Stimulated activated CD8-positive, alpha-beta memory T cell treated with anti-CD3 and anti-CD28 coated beads, Interleukin-4, amount 100 ng/mL, for 1 hour (primary cell): ENCODE measurements at places on chromosomes 11 and 22.

DNA sequence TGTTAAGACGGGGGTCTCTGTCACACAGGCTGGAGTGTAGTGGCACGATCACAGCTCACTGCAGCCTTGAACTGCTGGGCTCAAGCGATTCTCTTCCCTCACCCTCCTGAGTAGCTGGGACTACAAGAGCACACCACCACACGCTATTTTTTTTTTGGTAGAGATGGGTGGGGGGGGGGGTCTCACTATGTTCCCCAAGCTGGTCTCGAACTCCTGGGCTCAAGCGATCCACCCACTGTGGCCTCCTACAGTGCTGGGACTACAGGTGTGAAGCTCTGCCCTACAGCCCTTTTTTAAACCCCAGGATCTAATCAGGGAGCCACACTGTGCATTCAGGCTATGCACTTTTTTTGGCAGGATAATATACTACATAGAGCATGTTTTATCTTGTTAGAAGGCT is 1.4 kb upstream of the DHCR7 start:
- DNase-seq: no peak

DNA sequence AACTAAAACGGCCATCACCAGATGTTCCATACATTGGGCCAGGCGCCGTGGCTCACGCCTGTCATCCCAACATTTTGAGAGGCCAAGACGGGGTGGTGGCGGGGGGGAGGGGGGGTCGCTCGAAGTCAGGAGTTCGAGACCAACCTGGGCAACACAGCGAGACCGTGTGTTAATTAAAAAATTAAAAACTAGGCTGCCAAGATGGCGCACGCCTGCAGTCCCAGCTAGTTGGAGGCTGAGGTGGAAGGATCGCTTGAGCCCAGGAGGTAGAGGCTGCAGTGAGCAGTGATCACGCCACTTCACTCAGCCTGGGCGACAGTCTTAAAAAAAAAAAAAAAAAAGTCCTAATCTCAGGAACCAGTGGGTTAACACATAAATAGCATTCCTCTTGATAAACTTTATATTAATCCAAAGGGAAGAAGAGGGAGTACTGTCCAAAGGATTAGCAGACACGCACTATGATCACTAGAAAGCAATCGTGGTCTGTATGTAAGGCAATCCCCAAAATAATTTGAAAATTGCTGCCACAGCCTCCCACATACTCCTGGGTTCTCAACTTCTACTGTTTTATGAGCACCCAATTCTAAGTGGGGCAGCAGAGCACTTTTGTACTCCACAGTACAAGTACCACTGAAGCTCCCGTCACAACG is 604 bp downstream of the PUS3 start:
- DNase-seq: no peak

DNA sequence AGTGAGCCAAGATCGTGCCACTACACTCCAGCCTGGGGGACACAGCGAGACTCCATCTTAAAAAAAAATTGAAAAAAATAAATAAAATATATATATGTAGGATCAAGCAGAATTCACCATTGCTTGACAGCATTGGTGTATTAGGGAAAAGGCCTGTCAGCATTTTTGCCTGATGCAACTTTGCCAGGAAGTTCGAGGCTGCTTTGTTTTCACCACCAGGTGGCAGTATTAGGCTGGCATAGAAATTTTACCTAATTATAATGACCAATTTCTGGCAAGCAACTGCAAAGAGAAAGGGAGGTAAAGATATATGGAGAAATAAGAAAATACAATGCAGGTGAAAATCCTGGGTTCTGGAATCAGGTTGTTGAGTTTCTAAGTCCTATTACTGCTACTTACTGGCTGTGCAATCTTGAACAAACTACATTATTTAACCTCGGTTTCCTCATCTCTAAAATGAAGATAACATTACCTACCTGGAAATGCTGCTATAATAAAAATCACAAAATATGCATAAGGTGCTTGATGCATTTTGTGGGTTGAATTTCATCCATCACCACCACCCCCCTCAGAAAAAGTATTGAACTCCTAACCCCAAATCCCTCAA is 24.7 kb downstream of the LAYN start:
- DNase-seq: no peak

DNA sequence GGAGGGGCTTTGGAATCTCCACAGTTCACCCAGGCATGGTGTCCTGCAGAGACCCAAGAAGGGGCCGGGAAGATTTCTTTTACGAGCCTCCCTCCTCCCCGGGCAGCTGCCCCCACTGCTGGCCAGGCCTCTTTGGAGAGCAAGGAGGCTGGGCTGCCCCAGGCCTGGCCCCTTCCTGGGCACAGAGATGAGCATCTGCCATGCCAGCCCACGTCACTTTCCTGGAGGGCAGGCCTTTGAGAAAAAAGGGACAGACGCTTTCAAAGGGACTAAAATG is 60.5 kb upstream of the FGF3 start:
- no peak for DNase-seq

DNA sequence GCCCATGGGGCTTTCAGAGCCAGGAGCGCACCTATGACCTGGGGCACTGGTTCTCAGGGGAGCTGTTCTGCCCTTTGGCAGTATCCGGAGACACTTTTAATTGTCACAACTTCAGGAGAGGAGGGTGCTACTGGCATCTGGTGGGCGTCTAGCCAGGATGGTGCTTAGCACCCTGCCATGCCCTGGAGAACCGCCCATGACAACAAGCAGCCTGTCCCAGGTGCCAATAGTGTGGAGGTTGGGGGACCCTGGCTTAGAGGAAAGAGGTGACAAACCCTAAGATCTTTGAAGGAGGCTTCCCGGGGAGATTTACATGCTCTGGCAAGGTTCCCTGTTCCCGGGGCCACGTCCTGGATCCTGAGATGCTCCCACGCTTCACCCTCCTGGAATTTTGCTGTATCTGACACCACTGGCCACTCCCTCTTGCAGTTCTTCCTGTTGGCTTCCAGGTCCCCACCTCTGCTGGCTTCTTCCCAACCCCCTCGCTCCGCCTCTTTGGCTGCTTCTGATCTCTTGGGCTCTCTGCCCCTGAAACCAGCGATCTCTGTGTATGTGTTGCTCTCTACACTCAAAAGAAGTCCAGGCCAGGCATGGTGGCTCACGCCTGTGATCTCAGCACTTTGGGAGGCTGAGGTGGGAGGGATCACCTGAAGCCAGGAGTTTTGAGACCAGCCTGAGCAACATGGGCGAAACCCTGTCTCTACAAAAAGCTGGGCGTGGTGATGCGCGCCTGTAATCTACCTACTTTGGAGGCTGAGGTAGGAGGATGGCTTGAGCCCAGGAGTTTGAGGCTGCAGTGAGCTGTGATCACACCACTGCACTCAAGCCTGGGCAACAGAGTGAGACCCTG is 31.1 kb downstream of the FADS3 start:
- no peak for DNase-seq

DNA sequence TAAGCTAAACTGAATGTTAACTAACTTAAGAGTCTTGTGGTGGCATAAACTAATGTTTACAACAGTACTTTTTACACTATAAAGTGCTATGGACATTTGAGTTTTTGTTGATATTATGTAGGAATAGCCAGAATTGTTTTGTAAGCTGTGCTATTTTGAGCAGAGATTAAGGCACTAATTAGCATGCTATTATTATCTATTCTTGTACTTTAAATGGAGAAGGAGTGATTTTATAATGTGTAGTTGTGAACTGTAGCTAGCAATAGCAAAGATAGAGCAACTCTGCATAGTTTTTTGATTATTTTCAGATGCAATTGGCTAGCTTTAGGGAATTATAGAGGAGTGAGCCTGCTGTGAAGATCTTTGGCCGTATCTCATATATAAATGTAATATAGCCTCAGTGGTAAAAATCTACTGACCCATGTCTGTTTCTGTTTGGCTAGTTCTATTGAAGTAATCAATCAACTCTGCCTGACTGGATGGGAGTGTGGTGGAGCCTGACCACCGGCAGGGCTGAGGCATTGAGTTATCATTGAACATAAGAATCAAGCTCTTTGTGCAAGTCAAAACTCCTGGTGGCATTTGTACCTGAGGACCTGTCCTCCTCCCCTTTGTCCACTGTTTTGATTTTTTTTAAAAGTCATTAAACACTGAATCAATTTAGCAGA is 34.3 kb downstream of the NCAM1 start:
- no peak for DNase-seq

DNA sequence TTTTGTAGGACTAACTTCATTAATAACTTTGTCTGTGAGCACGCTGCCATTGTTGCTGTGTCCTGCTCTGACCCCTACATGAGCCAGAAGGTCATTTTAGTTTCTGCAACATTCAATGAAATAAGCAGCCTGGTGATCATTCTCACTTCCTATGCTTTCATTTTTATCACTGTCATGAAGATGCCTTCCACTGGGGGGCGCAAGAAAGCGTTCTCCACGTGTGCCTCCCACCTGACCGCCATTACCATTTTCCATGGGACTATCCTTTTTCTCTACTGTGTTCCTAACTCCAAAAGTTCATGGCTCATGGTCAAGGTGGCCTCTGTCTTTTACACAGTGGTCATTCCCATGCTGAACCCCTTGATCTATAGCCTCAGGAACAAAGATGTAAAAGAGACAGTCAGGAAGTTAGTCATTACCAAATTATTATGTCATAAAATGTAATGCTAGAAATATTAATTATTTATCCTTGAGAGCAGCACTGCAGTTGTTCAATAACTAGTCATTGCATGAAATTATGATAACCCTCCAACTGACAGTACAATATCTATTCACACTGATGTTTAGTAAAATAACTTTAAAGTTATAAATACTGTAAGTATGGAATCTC is 46.4 kb upstream of the OR5D13 start:
- no peak for DNase-seq

DNA sequence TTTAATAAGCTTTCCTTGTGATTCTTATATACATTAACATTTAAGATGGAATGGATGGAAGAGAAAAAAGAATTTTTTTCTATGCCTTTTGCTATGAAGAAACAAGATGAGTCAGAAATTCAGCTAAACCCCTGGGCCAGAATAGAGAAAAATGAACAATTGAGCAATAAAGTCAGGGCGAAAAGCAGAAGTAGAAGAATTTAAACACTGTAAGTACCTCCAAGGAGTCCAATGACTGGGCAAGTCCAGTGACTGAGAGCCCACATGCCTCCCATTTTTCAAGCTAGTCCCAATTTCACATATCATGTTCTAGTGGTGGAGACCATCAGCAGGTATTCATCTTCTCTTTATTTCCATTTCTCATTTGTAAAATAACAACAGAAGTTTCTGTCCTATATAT is 18.6 kb upstream of the APLP2 start:
- DNase-seq: no peak

GRCh38 chr11:26730414-26731083 is 8.7 kb upstream of the SLC5A12 start:
- no peak for DNase-seq

DNA sequence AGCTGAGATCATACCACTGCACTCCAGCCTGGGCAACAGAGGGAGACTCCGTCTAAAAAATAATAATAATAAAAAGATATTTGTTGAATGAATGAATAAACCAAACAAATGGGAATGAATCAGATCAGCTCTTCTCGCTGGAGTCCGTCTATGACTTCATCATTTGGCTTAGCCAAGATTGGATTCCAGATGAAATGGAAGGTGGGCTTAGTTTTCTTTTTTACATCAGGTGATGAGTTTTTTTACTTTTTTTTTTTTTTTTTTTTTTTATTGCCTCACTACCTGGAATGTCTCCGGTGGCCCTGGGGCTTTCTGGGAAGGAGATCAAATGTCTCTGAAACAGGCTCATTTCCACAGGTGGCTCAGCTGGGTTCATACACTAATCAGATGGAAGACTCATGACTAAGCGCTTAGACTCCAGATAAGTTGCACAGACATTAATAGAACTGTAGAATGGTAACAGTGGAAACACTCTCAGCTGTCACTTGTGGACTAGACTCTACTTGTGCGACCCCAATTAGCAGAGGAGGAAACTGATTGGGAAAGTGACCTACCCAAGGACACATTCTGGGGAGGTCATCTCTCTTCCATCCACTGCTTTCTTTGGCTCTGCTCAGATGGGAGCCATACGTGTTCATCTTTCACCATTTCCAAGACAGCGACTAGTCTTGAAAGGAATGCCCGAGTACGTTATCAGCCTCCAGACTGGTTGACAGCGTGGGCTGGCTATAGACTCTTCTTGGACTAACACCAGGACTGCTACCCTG is 20.5 kb upstream of the RBFOX2 start:
- no peak for DNase-seq

- no peak for DNase-seq
These were observed 57.8 kb upstream of the CLNS1A start for GRCh38 chr11:77695417-77695816.

GRCh38 chr11:77020734-77021133 is 13.5 kb upstream of the B3GNT6 start:
- no peak for DNase-seq

DNA sequence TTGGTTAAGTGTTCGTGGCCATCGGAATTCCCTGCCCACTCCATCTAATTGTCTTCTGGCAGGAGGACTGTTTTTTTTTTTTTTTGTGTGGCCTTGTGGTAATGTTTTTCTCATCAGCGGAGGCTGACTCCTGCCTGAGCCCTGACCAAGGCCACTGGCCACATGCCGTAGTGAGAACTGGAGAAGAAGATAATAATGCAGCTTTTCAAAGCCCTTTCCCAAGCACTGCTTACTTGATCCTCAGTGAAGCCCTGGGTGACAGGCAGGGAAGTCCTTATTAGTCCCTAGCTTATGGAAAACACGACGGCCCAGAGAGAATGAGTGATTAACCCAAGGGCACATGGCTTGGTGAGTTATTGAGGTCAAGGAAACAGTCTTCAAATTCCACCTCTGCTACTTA is 71.2 kb downstream of the ADM start:
- DNase-seq: no peak

- no peak for DNase-seq
These were observed 191.4 kb downstream of the HIPK3 start for GRCh38 chr11:33448461-33449130.

DNA sequence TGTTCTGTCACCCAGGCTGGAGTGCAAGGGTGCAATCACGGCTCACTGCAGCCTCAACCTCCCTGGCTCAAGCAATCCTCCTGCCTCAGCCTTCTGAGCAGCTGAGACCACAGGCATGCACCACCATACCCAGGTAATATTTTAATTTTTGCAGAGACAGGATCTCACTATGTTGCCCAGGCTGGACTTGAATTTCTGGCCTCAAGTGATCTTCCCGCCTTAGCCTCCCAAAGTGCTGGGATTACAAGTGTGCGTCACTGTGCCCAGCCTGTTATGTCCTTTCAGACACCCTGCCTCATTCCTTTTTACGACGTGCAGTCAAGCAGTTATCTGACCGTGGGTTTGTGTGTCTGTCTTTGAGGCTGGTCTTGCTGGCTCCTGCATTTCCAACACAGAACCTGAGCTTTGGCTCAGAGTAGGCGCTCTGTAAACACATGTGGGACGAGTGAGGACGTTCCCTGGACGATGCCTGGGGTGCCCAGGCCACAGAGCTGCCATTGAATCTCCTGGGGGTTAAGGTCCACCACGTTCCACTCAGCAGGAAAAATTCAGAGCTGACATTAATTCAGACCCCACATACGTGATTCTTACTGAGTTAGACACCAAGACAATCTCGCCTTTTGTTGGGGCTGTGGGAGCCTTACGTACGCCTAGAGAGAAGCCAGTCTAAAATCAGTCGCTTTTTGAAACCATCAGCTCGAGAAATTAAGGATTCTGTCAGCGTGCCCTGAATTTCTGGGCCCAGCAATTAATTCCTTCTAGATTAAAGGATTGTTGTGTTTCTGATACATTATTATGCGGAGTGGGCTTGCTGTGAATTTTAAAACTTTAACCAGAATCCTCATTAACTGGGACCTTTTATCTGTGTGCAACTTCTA is 21.5 kb upstream of the EMID1 start:
- DNase-seq: no peak

GRCh38 chr11:82577246-82577645 is 156.4 kb downstream of the FAM181B start:
- no peak for DNase-seq

GRCh38 chr11:117925198-117925925 is 3.8 kb downstream of the TMPRSS13 start:
- no peak for DNase-seq
